Fibroblast of the conjunctiva (primary cell): ENCODE measurements at places on chromosomes 5 and 9.

DNA sequence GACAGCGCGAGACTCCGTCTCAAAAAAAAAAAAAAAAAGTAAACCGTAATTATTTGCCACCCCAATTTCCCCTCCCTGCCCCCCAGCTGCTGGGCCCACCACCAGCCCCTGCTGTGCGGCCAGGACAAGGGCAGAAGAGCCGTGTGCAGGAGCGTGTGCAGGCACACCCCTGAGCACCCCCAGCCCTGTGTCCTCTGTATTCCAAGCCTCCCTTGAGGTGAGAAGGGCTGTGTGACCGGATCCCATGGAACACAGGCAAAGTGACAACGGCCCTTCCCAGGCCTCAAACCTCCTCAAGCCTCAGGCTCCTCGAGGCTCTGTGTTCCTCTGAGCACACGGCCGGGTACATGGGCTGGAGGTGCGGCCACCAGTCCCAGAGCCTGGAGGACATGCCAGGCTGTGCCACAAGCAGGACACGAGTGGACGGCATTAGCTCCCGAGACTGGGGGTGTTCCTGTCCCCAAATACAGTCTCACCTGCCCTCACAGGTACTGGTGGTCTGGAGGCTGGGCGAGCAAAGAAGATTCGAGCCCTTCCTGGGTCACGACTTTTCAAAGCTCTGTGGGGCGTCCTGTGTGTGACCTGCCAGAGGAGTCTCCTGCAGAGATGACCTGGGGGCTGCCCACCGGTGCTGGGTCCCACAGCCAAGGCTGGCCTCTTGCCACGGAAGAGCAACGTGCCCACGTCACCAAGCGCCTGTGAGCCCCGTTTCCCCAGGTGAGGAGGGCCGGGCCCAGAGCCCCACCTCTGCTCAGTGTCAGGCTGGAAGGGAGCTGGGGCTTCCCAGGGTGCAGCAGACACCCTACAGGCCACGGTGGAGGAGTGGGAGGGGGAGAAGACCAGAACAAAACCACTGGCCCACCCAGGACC, 47.1 kb upstream of the SIMC1 start:
- DNase-seq, result no peak

DNA sequence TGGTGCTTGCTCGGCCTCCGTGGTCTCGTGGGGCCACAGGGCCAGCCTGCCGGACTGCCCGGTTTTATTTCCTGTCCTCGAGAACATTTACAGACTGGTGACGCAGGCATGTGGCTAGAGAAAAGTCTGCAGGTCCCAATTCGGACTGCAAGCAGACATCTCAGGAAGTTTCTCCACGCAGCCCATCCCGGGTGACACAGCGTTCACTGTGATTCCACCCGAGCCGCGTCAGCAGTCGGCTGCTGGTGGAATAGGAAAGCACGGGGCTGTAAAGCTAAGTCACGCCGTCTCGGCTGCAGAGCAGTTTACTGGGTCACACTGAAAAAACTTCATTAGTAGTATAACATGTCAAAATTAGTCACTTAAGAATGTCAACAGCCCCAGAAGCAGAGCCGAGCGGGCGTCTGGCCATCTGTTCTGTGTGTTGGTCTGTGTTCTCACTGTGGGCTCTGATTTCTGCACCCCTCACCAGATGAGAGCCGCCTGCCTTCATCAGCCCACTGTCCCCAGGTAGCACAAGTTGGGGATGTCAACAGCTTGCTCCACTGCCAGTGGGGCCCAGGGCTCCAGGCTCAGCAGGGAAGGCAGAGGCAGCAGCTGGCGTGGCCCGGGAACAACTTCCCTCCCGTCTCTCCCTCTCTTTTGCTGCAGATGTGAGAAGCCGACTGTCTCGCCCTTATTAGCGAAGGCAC, 363.7 kb downstream of the IRX2 start:
- DNase-seq, result no peak

- no peak for DNase-seq
Measured at GRCh38 chr9:127116957-127117356, 5.5 kb downstream of the ANGPTL2 start.

DNA sequence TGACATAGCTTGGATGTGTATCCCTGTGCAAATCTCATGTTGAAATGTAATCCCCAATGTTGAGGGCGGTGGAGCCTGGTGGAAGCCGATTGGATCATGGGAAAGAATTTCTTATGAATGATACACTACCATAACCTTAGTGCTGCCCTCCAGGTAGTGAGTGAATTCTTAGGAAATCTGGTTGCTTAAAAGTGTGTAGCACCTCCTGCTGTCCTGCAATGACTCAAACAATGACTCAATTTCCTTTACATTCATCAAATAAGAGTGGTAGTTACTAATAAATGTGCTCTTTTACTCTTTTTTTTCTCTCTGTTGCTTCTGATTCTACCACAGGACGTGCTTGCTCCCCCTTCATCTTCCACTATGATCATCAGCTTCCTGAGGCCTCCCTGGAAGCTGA, 1696.0 kb upstream of the CDH9 start:
- no peak for DNase-seq

DNA sequence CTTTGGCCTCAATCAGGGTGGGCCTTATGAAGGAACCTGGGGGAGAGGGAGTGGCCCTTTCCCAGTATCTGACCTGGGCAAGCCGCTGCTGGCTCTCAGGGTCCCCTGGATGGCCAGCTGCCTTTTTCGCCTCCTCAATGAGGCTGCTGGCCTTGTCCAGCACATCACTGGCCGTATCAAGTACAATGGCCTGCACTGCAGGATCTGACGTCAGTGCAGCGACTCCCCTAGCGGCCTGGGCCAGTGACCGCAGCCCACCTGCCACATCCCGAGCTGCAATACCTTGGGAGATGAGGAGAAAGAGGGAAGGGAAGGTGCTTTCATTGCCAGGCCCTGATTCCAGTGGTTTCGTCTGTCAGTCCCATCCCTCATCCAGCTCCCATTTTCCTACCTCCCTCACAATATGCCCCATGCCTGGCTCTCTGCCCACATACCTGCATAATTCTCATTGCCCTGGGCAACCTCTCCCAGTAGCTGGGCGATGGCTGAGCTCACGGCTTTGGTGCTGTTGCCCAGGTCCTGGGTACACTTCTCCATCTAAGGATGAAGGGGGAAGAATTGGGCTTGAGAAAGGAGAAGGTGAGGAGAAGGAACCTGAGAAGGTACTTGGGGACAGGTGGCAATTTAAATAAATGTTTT, 19.1 kb downstream of the TLN1 start:
- no peak for DNase-seq

DNA sequence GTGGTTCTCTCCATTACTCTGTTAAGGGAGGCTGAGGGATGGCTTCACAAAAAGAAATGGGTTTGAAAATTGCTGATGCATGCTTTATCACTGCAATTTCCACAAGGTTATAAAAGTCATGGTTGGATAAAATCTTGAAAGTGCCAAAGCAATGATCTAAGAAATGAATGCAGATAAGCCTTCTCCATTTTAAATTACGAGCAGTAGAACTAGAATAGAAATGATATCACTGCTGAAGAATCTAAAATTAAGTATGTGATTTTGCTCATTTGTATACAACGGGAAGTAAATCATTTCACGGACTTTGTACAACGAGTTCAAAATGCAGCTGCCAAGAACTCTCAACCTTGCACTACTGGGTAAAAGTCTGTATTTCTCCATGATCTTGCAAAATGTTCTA, 299.0 kb downstream of the PRELID2 start:
- no peak for DNase-seq

GRCh38 chr5:58543723-58544122, 39.2 kb upstream of the RAB3C start:
- no peak for DNase-seq

DNA sequence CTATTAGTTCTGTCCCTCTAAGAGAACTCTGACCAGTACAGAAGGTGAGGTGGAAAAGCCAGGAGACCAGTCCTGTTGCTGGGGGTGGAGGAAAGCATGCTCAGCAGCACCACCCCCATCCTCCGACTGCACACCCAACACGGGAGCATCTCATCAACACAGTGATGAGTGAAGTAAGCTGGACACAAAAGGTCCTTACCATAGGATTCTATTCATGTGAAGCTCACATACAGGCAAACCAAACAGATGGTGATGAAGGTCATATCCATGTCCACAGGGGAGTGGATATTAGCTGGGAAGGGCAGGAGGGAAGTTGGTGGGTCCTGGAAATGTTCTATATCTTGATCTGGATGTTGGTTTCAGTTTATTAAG, 14.8 kb upstream of the MARCHF6 start:
- DNase-seq, result no peak

DNA sequence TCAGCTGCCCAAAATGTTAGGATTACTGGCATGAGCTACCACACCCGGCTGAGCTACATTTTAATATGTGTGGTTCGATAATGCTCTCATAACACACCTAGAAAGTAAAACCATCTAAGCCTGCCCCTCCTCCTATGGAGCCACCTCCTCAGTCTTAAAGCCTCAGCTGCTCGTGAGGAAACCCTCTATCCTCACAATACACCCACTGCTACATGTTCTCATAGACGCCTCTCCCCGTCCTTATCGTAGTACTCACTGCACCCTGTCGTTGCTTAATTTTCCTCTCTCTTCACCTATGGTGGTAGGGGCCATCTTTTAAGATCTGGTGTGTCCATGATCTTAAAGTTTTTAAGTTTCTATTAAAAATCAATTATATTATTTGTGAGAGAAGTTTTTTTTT, 72.9 kb downstream of the RCL1 start:
- no peak for DNase-seq

- peak; percentile 57 for DNase-seq
Measured at GRCh38 chr9:13088720-13089427, 190.6 kb downstream of the MPDZ start.

GRCh38 chr5:130092991-130093390, 188.7 kb downstream of the CHSY3 start:
- no peak for DNase-seq

DNA sequence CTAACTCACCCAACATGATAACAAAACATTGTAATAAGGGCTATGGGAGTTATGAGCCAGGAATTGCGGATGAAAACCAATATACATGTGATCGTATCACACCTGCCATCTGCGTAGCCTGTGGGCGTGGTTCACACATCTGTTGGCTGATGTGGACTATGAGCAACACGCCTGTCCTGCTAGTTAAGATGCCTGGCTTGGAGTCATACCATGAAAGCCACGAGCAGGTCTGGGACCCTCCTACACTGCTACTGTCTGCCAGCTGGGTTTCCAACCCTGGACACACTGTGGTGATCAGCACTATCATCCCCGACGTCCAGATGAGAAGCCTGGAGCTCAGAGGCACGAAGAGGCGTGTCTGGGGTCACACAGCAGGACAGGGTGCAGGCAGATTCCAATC, 40.2 kb downstream of the STK10 start:
- no peak for DNase-seq

DNA sequence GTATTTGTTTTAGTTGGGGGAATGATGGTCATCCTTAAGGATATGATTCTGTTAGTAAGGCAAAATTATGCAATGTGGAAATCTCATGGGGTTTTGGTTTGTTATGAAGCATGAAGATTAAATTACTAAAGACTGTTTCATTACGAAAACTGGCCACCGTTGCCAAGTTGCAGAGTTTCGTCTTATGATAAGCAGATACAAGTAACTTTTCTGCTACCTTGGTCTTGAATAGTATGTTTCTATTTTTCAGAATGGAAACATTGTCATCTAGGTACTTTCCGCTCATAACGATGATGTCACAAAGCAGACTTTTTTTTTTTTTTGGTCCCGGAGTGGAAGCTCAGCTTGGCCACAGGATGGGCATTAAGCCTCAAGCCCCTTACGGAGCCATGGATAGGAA, 4.2 kb downstream of the CCNI2 start:
- peak; percentile 75 for DNase-seq

GRCh38 chr5:6713274-6714225, at the start of gene TENT4A:
TENT4A (plus strand) TSS chr5:6713432; CDS start chr5:6713984, 552 bp downstream.
- no peak for DNase-seq

GRCh38 chr9:5800969-5801738, 31.8 kb downstream of the ERMP1 start:
- DNase-seq, result no peak

DNA sequence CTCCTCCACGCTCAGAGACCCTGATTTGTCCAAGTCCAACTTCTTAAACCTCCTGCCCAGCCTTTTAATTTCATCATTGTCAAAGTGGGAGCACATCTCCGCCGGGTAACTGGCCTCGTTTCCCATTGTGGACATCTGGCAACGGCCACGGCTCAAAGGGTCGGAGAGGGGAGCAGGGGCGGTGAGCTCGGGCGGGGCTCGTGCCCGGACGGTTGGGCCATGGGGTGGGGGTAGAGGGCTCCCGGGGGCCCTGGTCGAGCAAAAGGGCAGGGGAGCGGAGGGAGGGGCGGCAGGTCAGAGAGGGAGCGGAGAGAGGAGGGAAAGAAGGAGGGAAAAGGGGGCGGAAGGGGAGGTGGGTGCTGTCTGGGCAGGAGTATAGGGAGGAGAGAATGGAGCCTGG, at the start of gene PPP3R2:
TSS of gene PPP3R2 (minus strand) at position 174 of the 400 bp plus-strand sequence. CDS start at position 126, 48 bp downstream.
- no peak for DNase-seq

DNA sequence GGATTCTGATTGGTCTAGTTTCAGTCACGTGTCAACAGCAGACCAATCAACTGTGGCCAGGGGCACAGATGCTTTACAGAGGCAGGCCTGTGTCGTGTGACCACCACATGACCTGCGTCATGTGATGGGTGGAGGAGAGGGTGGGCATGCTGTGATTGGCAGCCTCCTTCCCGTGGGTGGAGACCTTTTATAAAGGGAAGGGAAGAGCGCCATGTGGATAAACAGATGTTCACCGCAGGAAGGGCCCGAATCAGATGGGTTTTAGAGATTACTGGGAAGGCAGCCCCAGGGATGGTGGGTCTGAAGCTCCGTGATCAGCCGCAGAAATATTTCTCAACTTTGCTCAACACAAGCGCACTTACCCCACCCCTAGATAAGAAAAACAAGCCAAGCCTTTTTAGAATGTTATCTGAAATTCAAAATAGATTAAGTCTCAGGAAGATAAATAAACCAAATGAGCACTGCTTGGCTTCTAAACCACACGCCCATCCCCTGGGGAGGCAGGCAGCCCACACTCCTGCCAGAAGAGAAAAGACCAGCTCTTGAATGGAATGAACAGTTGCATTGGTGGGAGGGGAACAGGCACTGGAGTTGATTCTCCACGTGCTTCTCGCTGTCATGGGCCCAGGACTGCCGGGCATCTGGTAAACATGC, 43.6 kb downstream of the ROPN1L start:
- DNase-seq, result peak; percentile 98

- DNase-seq, result no peak
Measured at GRCh38 chr5:80414113-80414512, 6.2 kb downstream of the ZFYVE16 start.

- DNase-seq, result no peak
Measured at GRCh38 chr5:72407078-72407477, 86.9 kb downstream of the PTCD2 start.

DNA sequence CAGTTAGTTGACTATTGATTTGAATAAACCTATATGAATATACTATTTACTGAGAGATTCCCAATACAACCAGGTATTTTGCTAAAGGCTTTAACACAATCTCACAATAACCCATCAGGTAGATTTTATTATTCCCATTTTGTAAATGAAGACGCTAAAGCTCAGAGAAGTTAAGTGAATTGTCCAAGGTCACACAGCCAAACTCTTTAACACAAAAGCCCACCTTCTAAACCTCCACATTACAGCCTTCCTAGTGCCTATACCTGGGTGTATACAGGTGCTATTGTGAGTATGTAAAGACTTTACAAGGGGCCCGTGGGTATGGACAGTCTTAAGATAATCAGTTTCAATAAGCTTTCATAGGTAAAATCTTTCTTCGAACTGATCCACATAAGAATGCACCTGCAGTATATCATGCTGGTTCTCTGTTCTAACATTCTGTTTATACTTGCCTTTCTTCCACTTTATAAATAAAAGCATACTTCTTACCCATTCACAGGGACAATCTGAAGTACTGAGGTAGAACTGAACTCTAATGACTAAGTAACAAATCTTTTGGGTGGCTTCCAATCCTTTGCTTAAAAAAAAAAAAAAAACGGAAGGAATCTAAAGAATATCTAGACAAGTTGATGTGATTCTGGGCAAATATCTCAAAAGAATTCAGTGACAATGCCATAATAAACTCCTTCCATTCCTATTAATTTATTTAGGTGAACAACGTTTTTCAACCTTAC, 59.1 kb downstream of the PJA2 start:
- DNase-seq, result no peak
